ENCODE measurements at places on chromosomes 6 and 20. TPM values are rescaled to one million over a fixed set of nuclear protein-coding genes. Genes with fewer than 3 reads are reported as not detected.

DNA sequence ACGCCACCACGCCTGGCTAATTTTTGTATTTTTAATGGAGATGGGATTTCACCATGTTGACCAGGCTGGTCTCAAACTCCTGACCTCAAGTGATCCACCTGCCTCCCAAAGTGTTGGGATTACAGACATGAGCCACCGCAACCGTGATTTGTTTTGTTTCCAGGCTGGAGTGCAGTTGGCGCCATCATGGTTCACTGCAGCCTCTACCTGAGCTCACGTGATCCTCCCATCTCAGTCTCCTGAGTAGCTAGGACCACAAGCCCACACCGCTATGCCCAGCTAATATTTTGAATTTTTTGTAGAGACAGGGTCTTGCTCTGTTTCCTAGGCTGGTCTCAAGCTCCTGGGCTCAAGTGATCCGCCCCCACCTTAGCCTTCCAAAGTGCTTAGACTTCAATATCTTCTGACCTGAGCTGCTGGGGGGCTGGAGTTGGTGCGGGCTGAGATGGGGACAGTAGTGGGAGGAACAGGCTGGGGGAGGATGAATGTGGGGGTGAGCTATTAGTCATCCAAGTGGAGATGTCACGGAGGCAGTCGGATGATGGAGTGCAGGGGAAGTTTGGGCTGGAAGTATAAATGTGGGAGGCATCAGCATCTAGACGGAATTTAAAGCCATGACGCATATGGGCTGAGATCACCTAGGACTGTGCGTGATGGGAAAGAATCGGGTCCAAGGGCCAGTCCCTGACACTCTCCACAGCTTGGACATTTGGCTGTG, 23.1 kb upstream of the ZMYND8 start:
- peak; percentile 85 for DNase-seq

GRCh38 chr6:23728707-23729106, 397.3 kb upstream of the NRSN1 start:
- DNase-seq: no peak

DNA sequence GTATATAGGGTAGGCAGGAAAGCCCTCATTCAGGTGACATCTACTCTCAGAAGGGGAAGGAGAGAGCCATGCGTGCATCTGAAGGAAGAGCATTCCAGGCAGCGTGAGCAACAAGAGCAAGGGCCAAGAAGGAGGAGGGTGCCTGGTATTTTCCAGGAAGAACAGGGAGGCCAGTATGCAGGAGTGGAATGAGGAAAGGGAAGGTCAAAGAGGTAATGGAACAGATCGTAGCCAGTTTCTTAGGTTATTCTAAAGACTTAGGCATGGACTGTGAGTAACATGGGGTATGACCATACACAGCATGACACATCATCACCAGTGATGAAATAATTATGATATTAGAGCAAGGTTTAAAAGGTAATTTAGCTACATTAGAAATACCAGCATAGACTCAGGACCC, 24.1 kb downstream of the ALDH8A1 start:
- no peak for DNase-seq

DNA sequence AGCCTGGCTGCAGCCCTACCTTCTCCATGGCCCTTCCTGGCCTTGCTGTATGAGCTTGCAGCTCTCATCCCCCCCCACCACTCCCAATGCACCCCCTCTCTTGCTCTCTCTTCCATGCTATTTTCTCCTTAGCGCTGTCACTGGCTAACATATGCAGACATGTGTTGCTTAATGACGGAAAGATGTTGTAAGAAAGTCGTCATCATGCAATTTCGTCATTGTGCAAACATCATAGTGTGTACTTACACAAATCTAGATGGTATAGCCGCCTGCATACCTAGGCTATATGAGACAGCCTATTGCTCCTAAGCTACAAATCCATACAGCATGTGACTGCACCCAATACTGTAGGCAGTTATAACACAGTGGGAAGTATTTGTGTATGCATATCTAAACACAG, 27.0 kb downstream of the ANGPT4 start:
- no peak for DNase-seq

- no peak for DNase-seq
Observed at GRCh38 chr6:89269981-89270380, 45.1 kb downstream of the GABRR2 start.

DNA sequence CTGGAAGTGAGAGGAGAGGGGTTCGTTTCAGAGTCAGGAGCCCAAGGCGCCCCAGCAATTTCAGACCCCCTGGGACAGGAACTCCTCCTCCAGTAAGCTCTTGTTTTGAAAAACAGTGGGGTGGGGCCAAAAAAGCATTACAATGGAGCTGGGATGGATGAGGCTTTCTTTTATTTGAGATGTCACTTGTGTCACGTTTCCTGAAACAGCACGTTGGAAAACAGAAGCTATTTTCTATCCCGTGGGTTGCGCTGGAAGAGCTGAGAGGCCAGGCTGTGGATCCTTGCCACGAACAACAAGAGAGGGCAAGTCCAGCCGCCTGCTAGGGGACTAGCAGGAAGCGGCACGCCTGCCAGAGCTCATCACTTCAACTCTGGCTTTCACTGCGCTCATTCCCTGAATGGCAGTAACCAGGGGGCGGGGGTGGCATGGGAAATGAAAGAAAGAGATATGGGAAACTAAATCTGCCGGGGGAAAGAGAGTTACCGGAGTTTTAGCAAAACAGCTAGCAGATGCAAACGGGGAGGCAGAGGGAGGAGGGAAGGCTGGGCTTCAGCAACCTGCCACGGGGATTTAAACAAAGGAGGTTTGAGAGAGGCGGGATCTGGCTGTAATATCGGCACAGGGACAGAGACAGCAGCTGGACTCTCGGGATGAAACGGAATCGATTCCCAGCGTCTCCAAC, 34.6 kb downstream of the GCNT2 start:
- DNase-seq: peak; percentile 21

- no peak for DNase-seq
Observed at GRCh38 chr6:49142421-49143151, 320.5 kb downstream of the MMUT start.

DNA sequence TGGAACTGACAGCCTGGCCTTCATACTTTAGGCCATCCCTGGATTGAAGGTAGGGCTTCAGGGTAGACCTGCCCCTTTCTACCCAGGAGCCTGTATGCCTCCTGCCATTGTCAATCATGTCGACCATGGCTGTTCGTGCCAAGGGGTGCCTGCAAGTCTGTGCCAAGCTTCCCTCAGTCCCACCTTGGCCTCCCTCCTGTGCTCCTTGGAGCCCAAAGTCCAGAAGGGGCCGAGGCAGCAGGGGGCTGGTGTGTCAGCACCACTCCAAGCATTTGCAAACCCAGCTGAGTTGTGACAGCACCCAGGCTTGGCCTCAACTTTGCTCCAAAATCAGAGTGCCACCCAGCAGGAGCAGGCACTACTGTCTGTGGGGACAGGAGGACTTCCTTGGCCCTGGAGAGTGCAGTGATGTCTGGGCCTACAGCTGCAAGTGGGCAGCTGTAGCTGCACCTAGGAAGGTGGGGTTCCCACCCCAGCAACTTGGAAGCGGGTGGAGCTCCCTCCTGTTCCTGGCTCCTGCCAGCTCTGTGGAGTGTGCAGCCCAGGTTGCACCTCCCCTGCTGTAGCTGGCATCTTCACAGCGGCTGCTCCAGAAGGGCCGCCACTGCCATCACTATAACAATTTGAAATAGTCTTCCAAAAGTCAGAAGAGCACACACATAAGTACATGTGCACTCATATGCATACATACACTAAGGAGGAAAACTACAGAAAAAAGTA, 1719.3 kb downstream of the HACE1 start:
- DNase-seq: no peak

GRCh38 chr6:26576929-26577719, 19.6 kb upstream of the ABT1 start:
- DNase-seq: peak; percentile 54

- no peak for DNase-seq
Observed at GRCh38 chr20:40274912-40275533, 414.0 kb downstream of the MAFB start.

DNA sequence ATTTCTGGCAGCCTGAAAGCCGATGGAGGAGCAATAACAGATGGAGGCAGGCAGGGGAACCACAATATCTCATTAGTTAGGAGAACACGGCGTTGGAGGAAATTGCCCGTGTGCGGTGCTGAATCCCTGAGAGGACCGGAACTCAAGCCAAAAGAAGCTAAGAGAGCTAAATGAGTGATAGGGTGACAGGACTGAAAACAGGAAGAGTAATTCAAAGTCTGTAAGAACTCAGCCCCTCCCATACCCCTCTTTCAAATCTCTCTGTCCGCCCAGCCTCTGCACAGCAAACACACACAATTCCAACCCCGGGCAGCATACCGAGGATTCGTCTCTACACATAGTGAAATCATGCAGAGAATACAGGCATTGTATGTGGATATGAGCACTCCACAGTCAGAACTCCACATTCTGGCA, 2.6 kb upstream of the IPCEF1 start:
- DNase-seq: no peak

DNA sequence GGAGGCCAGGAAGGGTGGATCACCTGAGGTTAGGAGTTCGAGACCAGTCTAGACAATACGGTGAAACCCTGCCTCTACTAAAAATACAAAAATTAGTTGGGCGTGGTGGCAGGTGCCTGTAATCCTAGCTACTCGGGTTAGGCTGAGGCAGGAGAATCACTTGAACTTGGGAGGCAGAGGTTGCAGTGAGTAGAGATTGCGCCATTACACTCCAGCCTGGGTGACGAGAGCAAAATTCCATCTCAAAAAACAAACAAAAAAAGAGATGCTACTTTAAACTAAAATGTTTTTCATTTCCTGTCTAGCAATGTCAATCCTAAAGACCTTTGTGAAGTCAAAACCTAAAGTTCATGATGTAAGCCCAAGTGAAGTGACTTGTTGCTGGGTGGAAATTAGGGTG, 12.9 kb downstream of the DSN1 start:
- DNase-seq: no peak

DNA sequence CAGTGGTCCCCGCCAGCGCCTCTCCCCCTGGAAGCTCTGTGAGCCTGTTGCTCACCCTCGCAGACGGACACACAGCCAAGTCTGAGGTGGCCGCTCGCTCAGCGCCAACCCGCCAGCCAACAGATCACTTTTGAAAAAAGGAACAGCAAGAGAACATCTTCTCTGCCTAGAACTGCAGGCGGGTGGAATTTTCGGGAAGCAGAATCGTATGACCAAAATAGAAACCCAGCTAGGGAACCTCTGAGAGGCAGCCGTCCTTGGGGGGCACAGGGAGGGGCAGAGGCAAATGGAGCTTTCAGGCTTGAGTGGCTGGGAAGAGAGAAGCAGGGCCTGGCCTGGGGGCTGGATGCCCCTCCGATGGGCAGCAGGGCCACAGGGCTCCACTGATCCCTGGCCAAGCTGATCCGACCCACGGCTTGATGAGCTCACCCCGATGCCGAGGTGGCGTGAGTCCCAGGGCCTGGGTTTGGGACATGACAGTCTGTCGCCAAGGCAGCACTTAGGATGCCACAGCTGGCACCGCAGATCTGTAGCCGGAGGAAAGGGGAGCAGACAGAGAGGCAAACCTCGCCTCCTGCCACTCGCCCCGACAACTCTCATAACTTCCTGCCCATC, 9.8 kb downstream of the NFATC2 start:
- DNase-seq: no peak

- no peak for DNase-seq
Observed at GRCh38 chr6:143774347-143774746, 68.8 kb upstream of the LTV1 start.

- no peak for DNase-seq
Observed at GRCh38 chr6:112203577-112204349, 50.6 kb downstream of the LAMA4 start.

- no peak for DNase-seq
Observed at GRCh38 chr6:100892693-100893092, 11.6 kb upstream of the ASCC3 start.

DNA sequence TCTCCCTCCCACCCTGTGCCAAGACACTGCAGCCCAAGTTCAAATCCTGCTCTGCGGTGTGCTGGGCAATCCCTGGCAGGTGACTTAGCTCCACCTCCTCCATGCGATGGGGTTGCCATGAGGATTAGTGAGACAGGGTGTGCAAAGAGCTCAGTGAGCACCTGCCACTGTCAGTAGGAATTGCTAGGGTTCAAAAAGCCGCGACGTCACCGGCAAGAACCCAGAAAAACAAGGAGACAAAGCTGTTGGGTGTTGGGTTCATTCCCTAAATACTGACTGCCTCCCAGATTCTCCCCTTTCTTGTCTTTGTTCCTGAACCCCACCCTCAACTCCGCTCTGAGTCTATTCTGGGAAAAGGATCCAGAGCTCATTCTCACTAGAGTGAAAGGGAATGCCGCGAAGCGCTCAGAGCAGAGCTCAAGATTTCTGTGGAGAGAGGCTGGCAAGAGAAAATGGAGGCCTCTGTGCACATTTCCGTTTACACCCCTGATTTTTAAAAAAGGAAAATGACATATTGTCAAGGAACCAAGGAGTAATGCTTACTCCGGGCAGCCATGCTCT, 13.3 kb downstream of the PMEPA1 start:
- DNase-seq: no peak

DNA sequence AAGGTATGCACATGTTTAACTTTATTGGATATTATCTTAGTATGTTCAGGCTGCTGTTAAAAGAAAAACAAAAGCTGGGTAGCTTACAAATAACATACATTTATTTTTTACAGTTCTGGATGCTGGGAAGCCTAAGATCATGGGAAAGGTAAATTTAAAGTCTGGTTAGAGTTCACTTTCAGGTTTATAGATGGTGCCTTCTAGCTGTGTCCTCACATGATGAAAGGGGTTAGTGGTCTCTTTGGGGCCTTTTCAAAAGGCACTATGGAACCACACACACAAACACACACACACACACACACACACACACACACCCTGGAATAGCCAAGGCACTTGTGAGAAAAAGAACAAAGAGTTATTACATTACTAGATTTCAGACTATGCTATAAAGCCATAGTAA, 805.8 kb upstream of the GJE1 start:
- no peak for DNase-seq

DNA sequence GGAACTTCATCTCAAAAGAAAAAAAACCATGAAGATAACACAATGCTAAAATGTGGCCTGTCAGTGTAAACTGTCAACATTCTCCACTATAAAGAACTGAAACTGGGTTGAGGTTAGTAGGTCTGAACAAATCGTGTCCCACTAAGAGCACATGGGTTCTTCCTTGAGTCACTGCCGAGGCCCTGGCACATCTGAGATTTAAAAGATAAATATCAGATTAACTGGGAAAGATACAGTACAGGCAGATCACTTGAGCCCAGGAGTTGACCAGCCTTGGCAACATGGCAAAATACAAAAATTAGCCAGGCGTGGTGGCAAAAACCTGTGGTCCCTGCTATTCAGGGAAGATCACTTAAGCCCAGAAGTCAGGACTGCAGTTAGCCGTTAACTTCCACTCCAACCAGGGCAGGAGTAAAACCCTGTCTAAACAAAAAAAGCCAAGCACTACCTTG, 5.6 kb downstream of the EEF1A1 start:
- DNase-seq: no peak

- no peak for DNase-seq
Observed at GRCh38 chr20:15937179-15937578, 636.1 kb downstream of the KIF16B start.

GRCh38 chr20:46970937-46971630, 76.4 kb downstream of the EYA2 start:
- no peak for DNase-seq

The PRRT1 gene
- 8.0 TPM for total RNA-seq

The CALHM5 gene
- 1.8 TPM for total RNA-seq

The C6orf15 gene
- total RNA-seq: not detected

The STMND1 gene
- total RNA-seq: not detected

The MTHFD1L gene
- 4.1 TPM for total RNA-seq

The ARG1 gene
- total RNA-seq: 0.58 TPM

The PPP1R16B gene
- total RNA-seq: 7.6 TPM
